ENCODE measurements at places on chromosomes 5 and 9.

DNA sequence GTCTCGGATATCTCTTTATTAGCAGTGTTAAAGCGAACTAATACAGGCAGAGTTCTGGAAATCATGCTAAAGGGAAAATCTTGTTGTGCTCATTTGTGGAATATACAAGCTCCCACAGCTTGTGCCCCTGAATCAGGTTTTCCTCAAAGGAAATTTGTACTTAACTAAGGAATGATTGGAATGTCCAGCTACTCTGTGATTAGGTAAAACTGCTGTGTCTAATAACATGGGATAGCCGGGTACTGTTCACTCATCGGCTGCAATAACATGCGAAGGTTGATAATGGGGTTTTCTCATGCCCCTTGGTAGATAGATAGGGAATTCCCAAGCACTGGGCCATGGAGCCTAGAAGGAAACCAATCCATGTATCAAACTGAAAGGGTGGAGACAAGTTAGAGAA, 306.7 kb downstream of the NR2F1-AS1 start:
- peak; percentile 90 for DNase-seq

- DNase-seq, result no peak
These were observed 131.5 kb downstream of the PAM start for GRCh38 chr5:102886586-102886985.

DNA sequence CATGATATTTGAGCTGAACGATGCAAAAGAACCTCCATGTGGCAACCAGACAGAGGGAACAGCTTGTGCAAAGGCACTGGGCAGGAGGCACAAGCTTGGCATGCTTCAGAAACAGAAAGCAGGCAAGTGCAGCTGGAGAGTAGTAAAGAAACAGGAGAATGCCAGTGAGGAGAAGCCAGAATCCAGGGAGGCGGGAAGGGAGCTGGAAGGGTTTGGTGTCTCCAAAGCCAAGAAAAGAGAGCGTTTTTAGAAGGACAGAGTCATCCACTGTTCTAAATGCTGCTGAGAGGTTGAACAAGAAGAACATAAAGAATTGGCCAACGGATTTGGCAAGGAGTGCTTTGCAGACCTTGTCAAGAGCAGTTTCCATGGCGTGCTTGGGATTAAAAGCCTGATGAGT, 124.7 kb downstream of the TLE1 start:
- no peak for DNase-seq

DNA sequence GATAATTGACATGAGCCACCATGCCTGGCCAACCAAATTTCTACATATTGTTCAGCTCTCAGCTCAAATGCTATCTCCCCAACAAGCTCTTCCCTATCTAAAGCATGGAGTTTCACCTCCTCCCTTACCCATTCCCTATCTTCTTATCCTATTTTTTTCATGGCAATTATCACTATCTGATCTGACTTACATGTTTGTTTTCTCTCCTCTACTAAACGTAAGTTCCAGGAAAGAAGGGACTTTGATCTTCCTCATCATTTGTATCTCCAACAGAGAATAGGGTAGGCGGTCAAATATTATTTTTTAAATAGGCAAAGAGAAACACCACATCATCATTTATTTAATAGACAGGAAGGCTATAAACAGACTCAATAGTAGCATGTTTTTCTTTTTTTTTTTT, 130.2 kb downstream of the DCP2 start:
- no peak for DNase-seq

- no peak for DNase-seq
These were observed 440.4 kb upstream of the GRIN3A start for GRCh38 chr9:102178811-102179210.

- DNase-seq, result no peak
These were observed 3.6 kb downstream of the SVEP1 start for GRCh38 chr9:110575945-110576344.

DNA sequence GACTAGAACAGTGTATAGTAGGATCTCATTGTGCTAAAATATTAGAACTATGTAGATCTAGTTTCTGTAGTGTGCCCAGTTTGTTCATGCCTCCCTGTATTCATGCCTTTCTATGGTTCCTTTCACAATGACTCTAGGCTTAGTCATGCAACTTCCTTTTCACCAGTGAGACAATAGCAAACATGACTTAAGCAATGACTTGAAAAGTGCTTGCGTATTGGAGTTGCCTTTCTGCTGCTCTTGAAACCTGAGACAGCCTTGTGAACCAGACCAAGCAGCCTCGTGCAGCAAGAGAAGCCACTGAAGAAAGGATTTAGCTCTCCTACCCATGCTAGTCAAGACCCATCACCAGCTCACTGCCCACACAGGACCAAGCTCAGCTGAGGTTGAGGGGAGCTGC, 294.5 kb upstream of the TAS2R1 start:
- DNase-seq, result peak; percentile 39

GRCh38 chr5:44574678-44575077, 185.5 kb upstream of the FGF10 start:
- no peak for DNase-seq

DNA sequence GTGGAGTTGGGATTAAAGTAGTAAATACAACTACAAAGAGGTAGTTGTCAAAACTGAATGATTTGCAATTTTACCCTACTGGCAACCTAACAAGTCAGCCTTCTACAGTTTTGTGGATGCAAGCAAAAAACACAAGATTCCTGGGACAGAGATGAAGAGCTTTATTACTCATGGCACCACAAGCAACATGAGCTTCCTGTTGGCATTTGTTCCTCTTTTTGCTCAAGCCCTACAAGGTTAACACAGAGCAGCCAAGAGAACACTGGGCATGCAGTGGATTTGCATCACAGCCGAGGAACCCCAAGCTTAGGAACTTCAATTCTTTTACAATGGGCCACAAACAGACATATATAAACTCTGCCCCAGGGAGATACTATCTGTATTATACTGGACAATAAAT, 28.8 kb upstream of the DMAC1 start:
- no peak for DNase-seq

DNA sequence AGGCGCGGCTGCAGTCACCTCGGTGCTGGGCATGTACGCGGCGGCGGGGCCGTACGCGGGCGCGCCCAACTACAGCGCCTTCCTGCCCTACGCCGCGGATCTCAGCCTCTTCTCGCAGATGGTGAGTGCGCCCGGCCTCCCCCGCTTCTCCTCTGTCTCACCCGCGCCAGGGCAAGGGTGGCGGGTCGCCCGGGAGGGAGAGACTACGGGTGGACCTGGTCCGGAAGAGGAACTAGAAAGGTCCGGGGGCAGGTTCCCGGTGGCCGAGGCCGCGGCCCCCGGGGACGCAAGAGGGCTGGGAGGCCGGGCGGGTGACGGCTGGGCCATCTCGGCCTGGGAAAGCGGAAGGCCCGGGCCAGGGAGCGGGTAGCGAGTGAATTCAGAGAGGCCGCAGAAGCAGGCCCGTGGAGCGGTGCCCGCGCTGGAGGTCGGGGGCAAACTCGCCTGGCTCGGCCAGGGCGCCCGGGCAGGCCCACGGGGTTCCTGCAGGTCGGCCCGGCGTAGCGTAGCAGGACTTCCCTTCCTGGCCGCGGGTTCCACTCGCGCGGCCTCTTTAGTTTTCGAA, 711 bp downstream of the IRX1 start:
- no peak for DNase-seq

- DNase-seq, result no peak
These were observed 294.0 kb upstream of the EFNA5 start for GRCh38 chr5:107964722-107965121.

DNA sequence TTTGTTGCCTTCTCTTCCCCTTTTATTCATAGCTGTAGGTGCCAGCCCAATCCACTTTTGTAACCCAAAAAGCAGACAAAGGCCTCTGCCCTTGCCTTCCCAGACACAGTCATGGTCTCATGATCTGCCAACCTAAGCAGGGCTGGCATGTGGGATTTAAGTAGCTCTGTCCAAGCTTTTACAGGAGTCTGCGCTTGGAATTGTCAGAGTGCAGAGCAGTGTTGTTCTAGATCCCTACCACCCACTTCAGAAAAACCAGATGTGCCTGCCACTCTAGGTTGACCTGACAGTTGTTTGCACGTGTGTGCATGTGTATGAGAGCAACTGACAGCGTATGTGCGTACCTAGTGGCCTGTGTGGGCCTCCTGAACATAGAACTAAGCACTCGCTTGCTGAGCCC, 87.8 kb upstream of the SPRY4 start:
- no peak for DNase-seq

DNA sequence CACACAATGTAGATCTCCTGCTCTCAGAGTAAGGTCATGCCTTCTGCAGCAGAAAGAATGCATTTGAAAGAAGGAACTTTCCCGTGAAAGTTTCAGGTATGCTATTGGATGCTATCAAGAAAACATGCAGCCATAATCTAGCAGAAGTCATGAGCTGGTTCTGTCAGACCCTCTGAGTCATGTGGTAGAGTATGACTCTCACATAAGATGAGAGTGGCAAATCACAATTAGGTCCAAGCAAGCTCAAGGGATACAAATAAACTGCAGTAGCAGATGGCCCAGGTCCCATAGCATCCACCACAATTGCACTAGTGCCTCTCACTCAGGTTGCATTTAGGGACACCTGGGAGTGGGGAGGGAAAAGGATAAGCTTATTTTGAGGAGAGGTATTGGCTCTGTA, 292.8 kb downstream of the ASTN2 start:
- no peak for DNase-seq

DNA sequence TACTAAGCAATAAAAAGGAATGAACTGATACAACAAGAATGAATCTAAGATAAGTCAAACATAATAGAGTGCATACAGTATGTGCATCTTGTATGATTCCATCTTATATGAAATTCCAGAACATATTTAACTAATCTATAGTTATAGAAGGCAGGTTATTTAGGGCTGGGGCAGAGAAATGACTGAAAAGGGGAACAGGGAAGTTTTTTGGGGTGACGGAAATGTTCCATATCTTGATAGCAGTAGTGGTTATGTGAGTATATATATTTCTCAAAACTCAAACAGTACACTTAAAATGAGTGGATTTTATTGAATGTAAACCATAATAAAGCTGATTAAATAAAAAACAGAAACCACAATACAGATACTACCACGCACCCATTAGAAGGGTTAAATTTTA, 24.6 kb downstream of the FBXW11 start:
- no peak for DNase-seq

- DNase-seq, result no peak
These were observed 601.0 kb upstream of the ACO1 start for GRCh38 chr9:31783491-31783890.

DNA sequence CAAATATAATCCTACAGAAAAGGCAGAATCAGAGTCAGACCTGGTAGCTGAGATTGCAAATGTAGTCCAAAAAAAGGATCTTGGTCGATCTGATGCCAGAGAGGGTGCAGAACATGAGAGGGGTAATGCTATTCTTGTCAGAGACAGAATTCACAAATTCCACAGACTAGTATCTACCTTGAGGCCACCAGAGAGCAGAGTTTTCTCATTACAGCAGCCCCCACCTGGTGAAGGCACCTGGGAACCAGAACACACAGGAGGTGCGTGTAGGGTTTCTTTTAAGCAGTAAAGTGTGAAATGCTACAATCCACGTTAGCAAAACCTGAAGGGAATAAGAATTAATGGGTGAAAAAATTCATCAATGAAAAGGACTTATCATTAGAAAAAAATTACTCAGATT, 145.8 kb downstream of the GIN1 start:
- no peak for DNase-seq

- no peak for DNase-seq
These were observed 111.8 kb upstream of the CKMT2 start for GRCh38 chr5:81121273-81121672.

GRCh38 chr9:134361843-134362414, 35.7 kb downstream of the RXRA start:
- no peak for DNase-seq

- no peak for DNase-seq
These were observed at the start of gene TEX53 for GRCh38 chr9:114657705-114658104. TEX53 (minus strand) TSS chr9:114657805; CDS start chr9:114657774, 31 bp downstream.

- peak; percentile 69 for DNase-seq
These were observed 37.7 kb downstream of the NR2F1 start for GRCh38 chr5:93620487-93621326.

- DNase-seq, result no peak
These were observed 33.6 kb downstream of the TNFAIP8 start for GRCh38 chr5:119389288-119390030.

DNA sequence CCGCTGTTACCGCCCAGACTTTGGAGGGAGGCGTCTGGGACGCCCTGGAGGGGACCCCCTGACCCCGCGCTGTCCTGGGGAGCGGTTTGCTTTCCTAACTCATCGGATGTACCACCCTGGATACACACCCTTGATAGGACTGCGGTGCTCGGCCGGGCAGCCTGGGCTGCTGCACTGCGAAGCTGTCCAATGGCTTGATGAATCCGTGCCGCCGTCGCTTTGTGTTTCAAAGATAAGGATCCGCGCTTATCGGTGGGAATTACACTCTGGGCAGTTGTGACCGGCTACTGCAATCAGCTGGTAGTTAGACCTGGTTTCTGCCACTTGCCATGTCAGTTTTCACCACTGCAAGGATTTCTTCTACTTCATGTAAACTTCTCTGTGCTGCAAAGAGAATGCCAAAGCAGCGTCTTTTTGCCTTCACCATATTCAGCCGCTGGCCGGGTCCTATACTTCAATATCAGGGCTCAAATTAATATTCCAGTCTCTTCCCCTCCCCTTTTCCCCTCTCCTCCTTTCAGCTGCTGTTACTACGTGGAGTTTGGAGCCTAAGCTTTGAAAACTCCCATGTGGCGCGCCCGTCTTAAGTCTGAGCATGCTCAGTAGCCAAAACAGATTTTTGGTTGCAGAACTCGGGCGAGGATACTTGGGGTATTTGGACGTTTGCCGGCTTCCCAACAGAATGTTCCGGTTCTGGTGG, 727 bp downstream of the SMAD5 start:
- DNase-seq, result peak; percentile 73

- DNase-seq, result no peak
These were observed 18.6 kb upstream of the NKD2 start for GRCh38 chr5:989961-990530.

GRCh38 chr5:150286820-150287219, 2.8 kb downstream of the CAMK2A start:
- peak; percentile 32 for DNase-seq

GRCh38 chr5:157177953-157178352, 2.7 kb upstream of the ITK start:
- no peak for DNase-seq

DNA sequence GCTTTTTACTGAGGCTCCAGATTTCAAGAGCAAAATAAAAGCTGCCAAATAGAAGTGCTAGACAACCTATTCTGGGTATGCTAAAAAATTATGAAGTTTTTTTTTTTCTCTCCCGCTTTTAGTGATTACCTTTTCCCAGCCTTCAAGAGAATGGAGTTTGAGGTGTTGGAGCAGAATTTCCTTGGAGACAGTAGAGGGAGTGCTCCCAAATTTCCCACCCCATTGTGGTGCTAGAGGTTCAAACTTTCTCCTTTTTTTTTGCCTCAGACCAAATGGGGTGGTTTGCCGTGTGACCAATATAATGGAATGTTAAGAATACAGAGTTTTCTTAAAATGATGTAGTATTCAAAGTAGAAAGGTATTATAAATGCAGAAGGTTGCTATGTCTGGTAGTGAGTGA, 244.2 kb upstream of the RIOK2 start:
- DNase-seq, result no peak

Measured in lung microvascular endothelial cell (primary cell).